ENCODE measurements at places on chromosomes 5 and 9. TPM values are rescaled to one million over a fixed set of nuclear protein-coding genes. Genes with fewer than 3 reads are reported as not detected.

Gene TMEM215
- not detected for total RNA-seq

Gene PAPPA
- total RNA-seq: 0.05 TPM

Gene MRPS2
- 85.1 TPM for total RNA-seq

Gene RNF180
- total RNA-seq: not detected

Gene DDX46
- total RNA-seq: 99.3 TPM

Gene CER1
- total RNA-seq: not detected

Gene UIMC1
- total RNA-seq: 38.4 TPM

Gene RBM18
- 32.5 TPM for total RNA-seq

Gene ZNF483
- total RNA-seq: 5.0 TPM

Gene SLC6A7
- not detected for total RNA-seq

Gene CORO2A
- 5.7 TPM for total RNA-seq

Gene CTNND2
- not detected for total RNA-seq

Gene STK32A
- total RNA-seq: 1.2 TPM

Gene ADAMTS6
- total RNA-seq: 0.93 TPM

Gene IL5
- not detected for total RNA-seq

Gene SLC31A2
- 4.7 TPM for total RNA-seq

Gene ADAMTS16
- total RNA-seq: 2.4 TPM

Gene RAD1
- total RNA-seq: 24.8 TPM

Gene CDKN2A
- 89.7 TPM for total RNA-seq

Gene WNK2
- 24.4 TPM for total RNA-seq

Gene IL4
- total RNA-seq: not detected

Gene PCDHA11
- total RNA-seq: 0.27 TPM

Gene FOXD4
- total RNA-seq: 2.8 TPM

Gene CYLC2
- not detected for total RNA-seq

Gene NEUROG1
- not detected for total RNA-seq

Gene CCNO
- 12.1 TPM for total RNA-seq

Gene SLCO6A1
- total RNA-seq: 0.69 TPM

Gene PCDHGA8
- not detected for total RNA-seq

Gene AGXT2
- total RNA-seq: not detected

Gene INSL4
- not detected for total RNA-seq

Gene TMEM174
- total RNA-seq: not detected

Gene DPH7
- total RNA-seq: 54.4 TPM

Gene GAS1
- 0.07 TPM for total RNA-seq

Gene KLHL9
- 16.4 TPM for total RNA-seq

Gene AMBP
- total RNA-seq: 1.9 TPM

Gene SPINK1
- total RNA-seq: 4.5 TPM

Measured in HCT116 (cell line).